ENCODE measurements at places on chromosomes 16 and 17. TPM values are rescaled to one million over a fixed set of nuclear protein-coding genes. Genes with fewer than 3 reads are reported as not detected.

The ANKFN1 gene
- not detected for total RNA-seq

- peaks cover 22% of the 10 kb centered on the region for H3K36me3 ChIP-seq
- H3K27ac ChIP-seq = no peak overlapping the region
- H3K4me1 ChIP-seq = peaks cover 70% of the 10 kb centered on the region
- H3K4me3 ChIP-seq = no peak overlapping the region
- no peaks in the 10 kb centered on the region for H3K27me3 ChIP-seq
Observed at GRCh38 chr16:89436366-89436765, 54.0 kb downstream of the ANKRD11 start.

- no peaks in the 10 kb centered on the region for H3K4me1 ChIP-seq
- H3K36me3 ChIP-seq = no peaks in the 10 kb centered on the region
- H3K27me3 ChIP-seq = peaks cover 8% of the 10 kb centered on the region
- H3K4me3 ChIP-seq = no peak overlapping the region
- no peak overlapping the region for H3K27ac ChIP-seq
- DNase-seq = no peak
Observed at GRCh38 chr17:64296246-64296645, 33.2 kb upstream of the TEX2 start.

The KCNG4 gene
- not detected for total RNA-seq

The MT4 gene
- not detected for total RNA-seq

The CCL3 gene
- 77.2 TPM for total RNA-seq

- no peaks in the 10 kb centered on the region for H3K27me3 ChIP-seq
- H3K27ac ChIP-seq = no peak overlapping the region
- peaks cover 2% of the 10 kb centered on the region for H3K4me1 ChIP-seq
- no peak for DNase-seq
- H3K4me3 ChIP-seq = no peak overlapping the region
- H3K36me3 ChIP-seq = peaks cover 27% of the 10 kb centered on the region
Observed at GRCh38 chr17:18247613-18248001, 10.9 kb downstream of the FLII start.

The LGALS9B gene
- 0.73 TPM for total RNA-seq

DNA sequence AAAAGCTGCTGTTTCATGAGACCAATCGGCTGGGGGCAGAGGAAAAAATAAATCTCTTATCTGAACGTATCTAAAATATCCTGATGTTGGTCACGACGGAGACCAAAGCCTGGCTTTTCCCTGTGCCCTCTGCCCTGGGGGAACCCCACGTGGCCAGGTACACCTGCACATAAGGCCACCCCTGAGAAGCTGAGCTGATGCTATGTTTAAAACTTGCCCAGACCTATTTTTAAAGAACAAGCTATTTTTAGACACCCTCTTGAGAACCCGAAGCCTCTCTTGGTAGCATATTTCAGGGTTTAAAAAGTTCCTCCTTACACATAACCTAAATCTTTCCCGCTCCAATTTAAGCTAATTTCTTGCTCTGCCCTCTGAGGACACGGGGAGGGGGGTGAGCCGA lies 210.4 kb downstream of the GSG1L start:
- no peaks in the 10 kb centered on the region for H3K36me3 ChIP-seq
- no peak overlapping the region for H3K4me3 ChIP-seq
- no peaks in the 10 kb centered on the region for H3K4me1 ChIP-seq
- peaks cover 27% of the 10 kb centered on the region for H3K27me3 ChIP-seq
- DNase-seq = no peak
- no peak overlapping the region for H3K27ac ChIP-seq

- H3K27ac ChIP-seq = no peak overlapping the region
- no peak overlapping the region for H3K4me3 ChIP-seq
- H3K4me1 ChIP-seq = peaks cover 12% of the 10 kb centered on the region
- DNase-seq = no peak
- peaks cover 71% of the 10 kb centered on the region for H3K27me3 ChIP-seq
- peaks cover 2% of the 10 kb centered on the region for H3K36me3 ChIP-seq
Observed at GRCh38 chr17:81400996-81401722, 5.9 kb downstream of the BAHCC1 start.

DNA sequence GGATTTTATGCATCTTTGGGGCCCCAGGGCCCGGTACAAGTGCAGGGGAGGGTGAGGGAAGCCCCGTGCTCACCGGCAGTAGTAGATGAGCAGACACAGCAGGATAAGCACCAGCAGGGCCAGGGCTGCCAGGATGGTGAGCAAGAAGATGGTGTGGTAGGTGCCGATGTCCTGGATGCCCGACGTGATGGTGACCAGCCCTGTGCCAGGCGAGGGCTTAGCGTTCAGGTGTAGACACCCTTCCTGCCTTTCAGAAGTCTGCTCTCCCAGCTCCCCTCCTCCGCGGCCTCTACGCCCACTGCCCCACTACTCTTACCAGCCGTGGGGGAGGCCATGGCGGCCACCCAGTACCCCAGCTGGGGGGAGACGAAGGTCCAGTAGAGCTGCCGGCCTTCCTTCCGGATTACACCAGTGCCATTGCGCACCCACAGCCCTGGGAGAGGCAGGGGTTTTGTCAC lies 8.0 kb downstream of the FAM171A2 start:
- H3K27ac ChIP-seq = no peak overlapping the region
- no peak overlapping the region for H3K4me3 ChIP-seq
- peaks cover 20% of the 10 kb centered on the region for H3K27me3 ChIP-seq
- no peak for DNase-seq
- H3K36me3 ChIP-seq = peaks cover 5% of the 10 kb centered on the region
- peaks cover 5% of the 10 kb centered on the region for H3K4me1 ChIP-seq

The BIRC5 gene
- total RNA-seq = 93.0 TPM

- DNase-seq = no peak
- no peaks in the 10 kb centered on the region for H3K27me3 ChIP-seq
- peak overlapping the region; percentile 85 for H3K27ac ChIP-seq
- H3K4me3 ChIP-seq = peak overlapping the region; percentile 30
- peaks cover 69% of the 10 kb centered on the region for H3K36me3 ChIP-seq
Observed at GRCh38 chr17:50141745-50142110, 8.7 kb downstream of the PPP1R9B start.

GRCh38 chr16:59886021-59886420 lies 1151.9 kb upstream of the GOT2 start:
- no peak overlapping the region for H3K4me3 ChIP-seq
- no peaks in the 10 kb centered on the region for H3K27me3 ChIP-seq
- no peak for DNase-seq
- H3K27ac ChIP-seq = no peak overlapping the region
- H3K36me3 ChIP-seq = no peaks in the 10 kb centered on the region

- H3K4me3 ChIP-seq = no peak overlapping the region
- no peaks in the 10 kb centered on the region for H3K4me1 ChIP-seq
- no peaks in the 10 kb centered on the region for H3K27me3 ChIP-seq
- DNase-seq = no peak
- no peak overlapping the region for H3K27ac ChIP-seq
Observed at GRCh38 chr17:13415871-13416416, 185.8 kb downstream of the HS3ST3A1 start.

The STAT5A gene
- total RNA-seq = 127 TPM

The CCDC200 gene
- total RNA-seq = not detected

- no peaks in the 10 kb centered on the region for H3K27me3 ChIP-seq
- H3K4me1 ChIP-seq = no peaks in the 10 kb centered on the region
- no peak for DNase-seq
- no peak overlapping the region for H3K4me3 ChIP-seq
- peaks cover 45% of the 10 kb centered on the region for H3K36me3 ChIP-seq
- H3K27ac ChIP-seq = no peak overlapping the region
Observed at GRCh38 chr17:4066210-4066609, 76.6 kb downstream of the ZZEF1 start.

GRCh38 chr17:46931596-46931995 lies 8.6 kb downstream of the GOSR2 start:
- no peaks in the 10 kb centered on the region for H3K27me3 ChIP-seq
- peaks cover 37% of the 10 kb centered on the region for H3K36me3 ChIP-seq
- no peak overlapping the region for H3K4me3 ChIP-seq
- H3K27ac ChIP-seq = no peak overlapping the region
- no peak for DNase-seq
- H3K4me1 ChIP-seq = peaks cover 19% of the 10 kb centered on the region

DNA sequence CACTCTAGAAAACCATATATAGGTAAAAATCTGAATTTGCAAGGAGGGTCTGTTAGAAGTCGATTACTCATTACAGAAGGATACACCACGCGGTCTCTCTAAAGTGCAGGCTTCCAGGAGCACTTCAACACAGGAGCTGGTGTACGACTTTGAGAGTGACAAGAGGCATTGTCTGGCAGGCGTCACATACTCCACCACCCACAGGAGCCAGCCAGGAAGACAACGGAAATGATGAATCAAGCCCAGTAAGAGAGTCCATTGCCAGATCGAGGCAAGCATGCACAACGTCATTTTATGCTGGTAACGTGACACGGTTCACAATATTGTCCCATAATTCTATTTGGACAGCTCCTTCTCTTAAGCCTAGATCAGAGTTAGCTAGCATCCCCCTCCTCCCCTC lies 15.0 kb upstream of the CACNG4 start:
- H3K27ac ChIP-seq = no peak overlapping the region
- DNase-seq = no peak
- H3K4me3 ChIP-seq = no peak overlapping the region
- no peaks in the 10 kb centered on the region for H3K36me3 ChIP-seq

The ENPP7 gene
- total RNA-seq = 0.23 TPM

DNA sequence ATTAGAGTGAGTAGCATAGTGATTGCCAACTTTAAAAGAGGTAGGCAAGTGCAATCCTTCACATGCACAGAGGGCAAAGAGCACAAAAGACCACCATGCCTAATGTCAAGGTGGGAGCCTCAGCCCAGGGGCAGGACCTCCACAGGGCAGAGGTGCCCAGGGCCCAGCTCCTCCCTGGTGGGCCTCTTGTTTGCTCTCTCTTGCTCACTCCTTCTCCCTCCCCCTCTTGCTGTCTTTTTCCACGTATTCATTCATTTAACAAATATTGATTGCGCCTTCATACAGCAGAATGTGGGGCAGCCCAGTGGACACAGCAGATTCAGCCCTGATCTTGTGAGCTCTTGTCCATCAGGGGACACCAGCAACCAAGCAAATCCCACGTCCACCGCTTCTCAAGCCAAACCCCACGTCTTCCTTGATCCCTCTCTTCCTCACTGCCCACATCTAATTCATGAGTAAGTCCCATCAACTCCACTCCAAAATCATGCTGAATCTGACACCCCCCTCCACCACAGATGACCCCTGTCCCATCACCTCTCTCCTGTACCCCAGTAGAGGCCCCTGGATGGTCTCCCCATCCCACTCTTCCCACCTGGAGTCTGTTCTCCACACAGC lies 44.1 kb upstream of the RPL38 start:
- H3K27me3 ChIP-seq = peaks cover 4% of the 10 kb centered on the region
- no peak overlapping the region for H3K4me3 ChIP-seq
- no peak overlapping the region for H3K27ac ChIP-seq
- DNase-seq = no peak
- H3K36me3 ChIP-seq = no peaks in the 10 kb centered on the region

DNA sequence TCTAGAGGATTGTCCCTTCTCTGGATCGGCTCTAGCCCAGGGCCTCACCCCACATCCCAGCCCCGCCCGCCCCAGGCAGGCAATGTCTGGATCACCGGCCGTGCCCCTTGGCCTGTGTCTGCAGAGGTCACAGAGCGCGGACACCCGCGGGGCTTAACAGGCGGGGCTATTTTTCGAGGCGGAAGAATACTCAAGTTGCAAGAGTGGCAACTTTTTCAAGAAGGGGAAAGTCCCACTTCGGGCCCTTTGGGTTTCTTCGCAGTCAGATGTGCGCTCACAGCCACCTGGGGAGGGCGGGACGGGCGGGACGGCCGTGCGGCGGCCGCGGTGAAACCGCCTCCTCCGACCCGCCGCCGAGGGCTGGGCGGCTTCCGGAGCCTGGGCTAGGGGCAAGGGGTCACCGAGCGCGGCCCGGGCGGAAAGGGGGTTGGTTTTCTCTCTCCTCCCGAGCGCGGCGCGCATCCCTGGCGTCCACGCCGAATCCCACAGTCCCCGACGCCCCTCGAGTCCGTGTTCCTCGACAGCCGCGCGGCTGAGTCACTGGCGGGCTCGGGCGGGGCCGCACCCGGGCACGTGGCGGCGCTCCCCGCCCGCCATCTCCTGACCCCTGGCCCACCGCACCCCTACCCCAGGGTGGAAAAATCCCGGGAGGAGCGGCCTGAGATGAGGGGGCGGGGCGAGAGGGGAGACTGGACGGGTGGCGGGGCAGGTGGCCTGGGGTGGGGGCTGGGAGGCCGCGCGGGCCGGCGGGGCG lies 1.2 kb upstream of the PFN1 start:
- H3K27me3 ChIP-seq = no peaks in the 10 kb centered on the region
- peaks cover 29% of the 10 kb centered on the region for H3K36me3 ChIP-seq
- H3K27ac ChIP-seq = peak overlapping the region; percentile 83
- DNase-seq = no peak
- peaks cover 33% of the 10 kb centered on the region for H3K4me1 ChIP-seq

- H3K36me3 ChIP-seq = peaks cover 9% of the 10 kb centered on the region
- DNase-seq = peak; percentile 93
- H3K27ac ChIP-seq = peak overlapping the region; percentile 100
- peaks cover 52% of the 10 kb centered on the region for H3K4me1 ChIP-seq
Observed at GRCh38 chr16:48611329-48612137, 1.6 kb upstream of the N4BP1 start.

The FBXW10B gene
- not detected for total RNA-seq

GRCh38 chr16:82855471-82855870 lies 228.7 kb downstream of the CDH13 start:
- no peaks in the 10 kb centered on the region for H3K27me3 ChIP-seq
- no peaks in the 10 kb centered on the region for H3K4me1 ChIP-seq
- no peak overlapping the region for H3K27ac ChIP-seq
- no peaks in the 10 kb centered on the region for H3K36me3 ChIP-seq
- DNase-seq = no peak

The TMIGD1 gene
- total RNA-seq = not detected

The AKAP1 gene
- 28.0 TPM for total RNA-seq

- peaks cover 15% of the 10 kb centered on the region for H3K4me1 ChIP-seq
- no peaks in the 10 kb centered on the region for H3K36me3 ChIP-seq
- no peak within 1 kb of the TSS for H3K27ac ChIP-seq
- peak within 1 kb of the TSS; percentile 43 for H3K4me3 ChIP-seq
Observed at GRCh38 chr16:57284209-57284951, at the start of gene PLLP. Gene PLLP (minus strand): TSS chr16:57284672. CDS start chr16:57284540, 132 bp downstream.

DNA sequence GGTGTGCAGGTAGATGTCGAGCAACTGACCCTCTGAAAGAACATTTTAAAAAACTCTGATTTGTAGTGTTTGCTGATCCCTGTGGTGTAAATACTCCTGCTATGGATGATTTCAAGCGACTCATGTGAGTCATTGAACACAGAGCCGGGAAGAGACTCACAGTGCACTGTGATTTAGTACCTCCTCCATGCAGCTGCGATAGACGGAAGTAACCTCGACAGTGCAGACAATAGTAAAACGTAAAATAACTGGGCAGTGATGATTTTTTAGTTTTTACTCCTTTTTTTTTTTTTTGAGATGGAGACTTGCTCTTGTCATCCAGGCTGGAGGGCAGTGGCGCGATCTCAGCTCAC lies 8.7 kb downstream of the TBX21 start:
- H3K27ac ChIP-seq = peak overlapping the region; percentile 71
- H3K36me3 ChIP-seq = peaks cover 53% of the 10 kb centered on the region
- H3K27me3 ChIP-seq = no peaks in the 10 kb centered on the region
- DNase-seq = no peak
- peaks cover 64% of the 10 kb centered on the region for H3K4me1 ChIP-seq
- peak overlapping the region; percentile 37 for H3K4me3 ChIP-seq

GRCh38 chr16:63653044-63653839 lies 1468.6 kb downstream of the CDH11 start:
- H3K4me3 ChIP-seq = no peak overlapping the region
- H3K27ac ChIP-seq = no peak overlapping the region
- H3K36me3 ChIP-seq = no peaks in the 10 kb centered on the region
- DNase-seq = no peak
- no peaks in the 10 kb centered on the region for H3K4me1 ChIP-seq

The MSLN gene
- total RNA-seq = not detected

The CNP gene
- 112 TPM for total RNA-seq

The CDIP1 gene
- 45.2 TPM for total RNA-seq

- no peak overlapping the region for H3K4me3 ChIP-seq
- no peaks in the 10 kb centered on the region for H3K36me3 ChIP-seq
- peaks cover 57% of the 10 kb centered on the region for H3K27me3 ChIP-seq
- H3K4me1 ChIP-seq = peaks cover 8% of the 10 kb centered on the region
Observed at GRCh38 chr17:74632617-74633016, 9.1 kb upstream of the CD300E start.
